NCI-H1105 treated with DMSO at 0.1 percent for 48 hours (cell line): ENCODE measurements at places on chromosomes 4 and X.

DNA sequence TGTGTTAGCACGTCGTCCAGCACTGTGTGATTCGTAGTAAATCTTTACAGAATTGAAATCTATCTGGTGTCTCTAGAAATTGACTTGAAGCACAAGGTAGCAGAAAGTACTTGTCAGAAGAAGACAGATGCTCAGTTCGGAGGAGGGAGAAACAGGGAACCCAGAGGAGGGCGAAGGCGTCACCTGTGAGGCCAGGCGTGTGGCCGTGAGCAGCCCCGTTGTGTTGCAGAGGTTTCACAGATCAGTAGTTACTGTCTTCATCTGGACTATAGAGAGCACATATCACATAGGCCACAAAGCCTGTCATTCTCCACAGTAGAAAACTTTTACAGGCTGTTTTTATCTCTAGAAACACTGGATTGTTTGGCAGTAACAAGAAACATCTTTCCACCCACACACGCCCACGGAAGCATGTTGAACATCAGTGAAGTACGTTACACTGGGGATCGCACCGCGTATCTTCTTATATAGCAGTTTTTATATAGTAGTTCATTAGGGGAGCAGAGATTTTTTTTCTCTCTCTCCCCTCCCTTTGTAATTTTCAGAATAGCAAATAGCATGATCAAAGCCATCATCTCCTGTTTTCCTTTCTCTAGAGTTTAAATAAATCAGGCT is 48.1 kb upstream of the TLR3 start:
- no peak for DNase-seq

GRCh38 chrX:25300994-25301393 is 285.2 kb upstream of the ARX start:
- DNase-seq: no peak

DNA sequence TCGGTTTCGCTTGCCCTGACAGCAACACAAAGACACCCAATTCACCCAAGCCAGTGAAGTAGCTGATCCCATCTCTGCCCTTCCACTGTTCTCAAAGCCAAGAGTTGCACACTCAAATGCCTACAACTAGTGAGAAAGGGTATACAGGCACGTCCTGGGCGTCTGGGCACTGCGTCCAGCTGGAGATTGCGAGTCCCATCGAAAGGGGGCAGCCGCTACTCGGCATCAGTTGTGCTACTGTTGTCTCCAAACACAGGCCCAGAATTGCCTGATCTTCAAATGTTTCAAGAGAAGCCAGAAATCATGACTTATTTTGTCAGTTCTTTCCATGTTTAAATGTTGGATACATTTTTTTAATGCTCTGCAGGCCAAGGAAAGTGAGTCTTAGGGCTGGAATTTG is 487.8 kb downstream of the BCOR start:
- no peak for DNase-seq

DNA sequence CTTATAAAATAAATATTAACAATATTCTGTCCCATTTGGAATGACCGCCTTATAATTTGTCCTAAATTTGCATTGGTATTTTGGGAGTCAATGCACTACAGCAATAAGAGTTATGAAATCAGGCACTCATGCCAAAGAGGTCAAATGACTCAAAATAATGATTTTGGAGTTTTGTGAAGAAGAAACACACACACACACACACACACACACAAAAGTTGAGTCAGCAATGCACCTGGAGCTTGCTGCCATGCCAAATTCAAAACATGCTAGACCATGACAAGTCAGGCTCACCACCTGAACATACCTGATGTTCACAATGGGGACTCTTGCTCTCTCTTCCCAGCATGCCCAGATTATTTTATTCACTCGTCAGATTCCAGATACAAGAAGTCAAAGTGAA is 56.7 kb downstream of the PROM1 start:
- no peak for DNase-seq

- no peak for DNase-seq
Measured at GRCh38 chr4:107896158-107896645, 35.1 kb upstream of the CYP2U1 start.

- peak; percentile 78 for DNase-seq
Measured at GRCh38 chrX:110097920-110098319, 95.0 kb downstream of the TMEM164 start.
